ENCODE measurements at places on chromosomes 12 and 14.

- no peak for DNase-seq
Measured at GRCh38 chr14:87407344-87407743, 585.6 kb downstream of the GALC start.

- no peak for DNase-seq
Measured at GRCh38 chr14:73829071-73829470, 22.6 kb upstream of the PTGR2 start.

- no peak for DNase-seq
Measured at GRCh38 chr12:110004598-110004997, 5.4 kb downstream of the ANKRD13A start.

GRCh38 chr14:70084226-70084625, 104.5 kb downstream of the SLC8A3 start:
- DNase-seq = no peak

DNA sequence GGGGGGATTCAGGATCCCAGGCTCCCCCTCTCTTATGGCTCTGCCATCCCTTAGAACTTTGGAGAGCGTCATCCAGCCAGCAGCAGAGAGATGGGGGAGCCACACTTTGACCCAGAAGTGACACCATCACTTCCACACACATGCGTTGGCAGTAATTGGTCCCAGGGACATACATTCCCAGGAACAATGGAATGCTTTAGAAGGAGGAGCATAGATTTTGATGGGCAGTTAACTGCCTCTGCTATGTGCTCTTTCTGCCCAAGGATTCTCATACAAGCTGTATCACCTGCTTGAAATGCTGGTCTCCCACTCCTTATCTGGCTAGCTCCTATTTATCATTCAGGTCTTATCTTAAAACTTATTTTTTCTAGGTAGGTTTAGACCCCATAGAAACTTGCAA, 109.0 kb upstream of the RPH3A start:
- no peak for DNase-seq
